Stimulated activated CD8-positive, alpha-beta memory T cell treated with anti-CD3 and anti-CD28 coated beads, Interleukin-12 subunit alpha, Interleukin-12 subunit beta, amount 100 ng/mL, for 4 hours (primary cell): ENCODE measurements at places on chromosomes 16 and 17.

GRCh38 chr16:84182104-84182503 lies 4.8 kb downstream of the TAF1C start:
- DNase-seq = no peak

DNA sequence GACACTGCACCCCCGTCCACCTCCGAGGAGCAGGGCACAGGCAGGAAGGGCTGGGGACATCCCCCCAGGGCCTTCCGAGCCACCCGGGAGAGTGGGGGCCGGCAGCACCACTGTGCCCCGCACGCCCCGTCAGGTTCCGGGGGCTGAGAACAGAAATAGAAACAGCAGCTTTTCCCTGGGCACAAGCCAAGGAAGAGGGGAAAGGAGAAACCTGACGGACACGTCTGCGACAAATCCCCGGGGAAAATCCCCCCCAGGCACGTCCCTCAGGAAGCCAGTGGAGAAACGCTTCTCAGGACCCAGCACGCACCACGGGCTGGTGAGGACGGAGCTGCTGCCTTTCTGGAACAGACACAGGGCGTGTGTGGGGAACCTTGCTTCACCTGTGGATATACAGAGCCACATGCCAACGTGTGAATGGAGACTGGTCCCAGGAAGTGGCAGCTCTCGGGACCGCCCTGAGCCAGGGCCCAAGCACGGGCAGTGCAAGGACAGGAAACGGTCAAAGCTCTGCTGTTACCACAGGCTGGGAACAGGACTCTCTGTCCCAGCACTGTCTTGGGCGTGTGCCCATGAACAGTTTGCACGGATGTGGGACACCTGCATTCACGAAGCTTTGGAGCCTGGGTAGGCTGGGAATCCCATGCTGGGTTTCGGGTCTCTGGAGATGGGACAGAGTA lies 1.2 kb upstream of the TMEM204 start:
- DNase-seq = no peak

GRCh38 chr16:80666378-80667250 lies 125.8 kb downstream of the DYNLRB2 start:
- no peak for DNase-seq

DNA sequence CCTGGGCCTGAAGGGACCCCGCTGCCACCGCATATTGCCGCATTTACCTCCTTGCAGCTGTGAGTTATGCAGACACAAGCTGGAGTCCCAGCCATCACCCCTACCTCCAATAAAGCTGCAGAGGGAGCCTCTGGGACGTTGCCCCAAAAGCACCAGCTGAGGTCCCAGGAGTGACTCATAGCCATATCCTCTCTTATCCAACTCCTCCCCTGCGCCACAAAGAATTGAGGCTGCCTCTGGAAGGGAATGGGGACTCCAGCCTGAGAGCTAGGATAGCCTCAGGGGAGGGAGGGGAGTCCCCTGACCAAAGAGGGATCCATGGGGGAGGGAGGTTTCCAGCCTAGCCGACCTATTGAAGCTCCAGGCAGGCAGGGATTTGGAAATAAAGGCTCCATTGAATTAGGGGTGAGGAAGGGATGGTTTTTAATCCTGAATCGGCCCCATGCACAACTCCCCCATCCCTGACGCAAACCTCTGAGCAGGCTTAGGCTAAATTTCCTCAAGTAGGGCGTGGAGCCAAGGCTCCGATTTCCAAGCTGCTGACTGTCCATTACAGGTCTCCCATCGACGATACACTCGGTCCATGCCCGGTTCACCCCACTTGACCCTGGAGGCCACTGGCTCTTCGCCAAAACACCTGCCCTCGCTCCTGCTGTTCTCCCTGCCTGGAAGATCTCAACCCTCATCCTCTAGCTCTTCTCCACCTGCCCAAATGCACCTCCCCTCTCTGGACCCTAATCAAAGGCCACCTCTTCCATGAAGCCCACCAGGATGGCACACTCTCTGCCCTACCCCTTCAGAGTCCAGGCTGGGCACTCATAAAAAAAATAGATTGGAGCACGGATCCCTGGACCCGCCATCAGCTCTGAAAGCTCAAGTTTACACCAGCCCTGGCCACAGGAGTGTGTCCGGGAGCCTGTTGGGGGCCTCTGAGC lies 27.5 kb downstream of the PIMREG start:
- no peak for DNase-seq

DNA sequence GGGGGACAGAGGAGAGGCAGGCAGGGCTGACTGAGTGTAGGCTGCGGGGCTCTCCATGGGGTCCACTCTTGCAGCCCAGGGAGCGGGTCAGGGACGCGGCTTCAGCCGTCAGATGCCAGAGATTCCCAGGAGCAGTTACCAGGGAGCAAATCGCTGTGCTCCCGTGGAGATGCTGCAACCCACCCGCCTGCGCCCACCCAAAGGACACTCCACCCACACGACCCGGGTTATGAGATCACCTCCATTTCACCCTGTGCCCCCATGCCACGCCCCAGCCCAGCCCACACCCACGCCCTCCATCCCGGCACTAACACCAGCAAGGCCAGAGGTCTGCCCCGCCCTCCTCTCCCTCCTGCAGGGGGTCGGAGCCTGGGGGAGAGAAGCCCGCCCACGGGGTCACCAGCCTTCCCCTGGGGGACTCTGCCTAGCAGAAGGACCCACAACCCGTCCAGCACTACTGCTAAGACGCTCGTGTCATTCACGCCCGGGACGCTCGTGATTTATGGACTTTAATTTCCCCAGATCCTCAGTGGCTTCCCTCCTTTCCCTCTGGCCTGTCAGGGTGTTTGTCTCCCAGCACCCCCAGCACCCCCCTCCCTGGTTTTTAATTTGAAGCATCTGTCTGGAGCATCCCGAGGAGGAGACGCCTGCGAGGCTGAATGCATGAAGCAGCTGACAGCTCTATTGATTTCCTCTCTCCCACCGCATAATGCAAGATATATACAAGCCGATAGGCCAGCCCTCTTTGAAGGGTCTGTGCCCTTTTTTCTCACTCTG lies 6.7 kb upstream of the RPL38 start:
- DNase-seq = no peak

- no peak for DNase-seq
Observed at GRCh38 chr17:11618861-11619566, 20.7 kb downstream of the DNAH9 start.

GRCh38 chr17:77907497-77908461 lies 50.7 kb upstream of the TNRC6C start:
- DNase-seq = no peak

DNA sequence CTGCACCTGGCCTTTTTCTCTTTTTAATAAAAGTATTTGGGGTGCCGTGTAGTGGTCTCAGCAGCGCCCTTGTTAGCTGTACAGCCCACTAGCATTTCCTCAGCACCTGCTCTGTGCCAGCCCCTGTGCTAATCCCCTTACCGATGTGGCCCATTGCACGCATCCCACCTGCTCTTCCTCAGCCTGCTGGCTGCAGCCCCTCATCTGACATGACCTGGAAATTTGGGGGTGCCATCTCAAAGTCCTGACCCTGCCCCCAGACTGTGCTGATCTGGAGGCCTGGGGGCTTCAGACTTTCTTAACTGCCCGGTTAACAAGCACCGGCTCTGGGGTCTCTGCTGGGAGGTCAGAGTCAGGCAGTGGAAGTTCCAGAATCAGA lies 10.4 kb downstream of the GPRC5C start:
- no peak for DNase-seq

- no peak for DNase-seq
Observed at GRCh38 chr16:28011971-28012445, 51.5 kb downstream of the GSG1L start.

GRCh38 chr16:30142672-30143346 lies 19.8 kb upstream of the MAPK3 start:
- no peak for DNase-seq

GRCh38 chr17:72373910-72374741 lies 253.3 kb downstream of the SOX9 start:
- no peak for DNase-seq

DNA sequence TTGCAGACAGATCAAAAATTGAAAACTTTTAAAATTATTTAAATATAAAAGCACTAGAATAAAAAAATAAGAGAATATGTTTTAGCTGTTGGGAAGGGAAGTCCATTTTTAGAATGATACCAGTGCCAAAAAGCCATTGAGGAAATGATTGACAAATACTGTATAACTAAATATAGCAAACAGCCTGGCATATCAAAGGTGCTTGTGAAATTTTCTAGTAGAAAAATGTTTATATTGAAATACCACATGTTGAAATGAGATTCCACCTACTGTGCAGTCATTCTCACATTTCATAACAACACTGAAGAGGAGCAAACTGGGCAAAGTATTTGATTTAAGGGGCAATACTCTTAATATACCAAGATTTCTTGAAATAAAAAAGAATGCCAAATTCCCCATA lies 183.5 kb downstream of the PHKB start:
- DNase-seq = no peak

DNA sequence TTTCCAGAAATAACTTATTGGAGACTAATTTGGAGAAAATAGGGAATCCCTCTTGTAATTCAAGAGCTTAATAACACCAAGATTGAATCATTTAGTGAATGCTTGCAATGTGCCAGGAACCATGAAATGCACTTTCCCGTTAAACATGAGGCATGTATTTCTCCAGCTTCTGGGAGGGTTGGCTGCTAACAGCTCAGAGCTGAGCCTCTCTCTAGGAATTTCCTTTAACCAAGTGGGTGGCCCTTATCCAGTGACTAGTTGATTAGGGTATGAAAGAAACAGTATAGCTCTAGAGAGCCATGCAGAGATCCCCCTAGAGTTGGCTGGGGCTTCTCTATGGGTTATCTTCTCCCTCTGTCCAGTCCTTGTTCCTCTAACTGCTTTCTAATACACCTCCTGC lies 356.4 kb upstream of the GOT2 start:
- no peak for DNase-seq

DNA sequence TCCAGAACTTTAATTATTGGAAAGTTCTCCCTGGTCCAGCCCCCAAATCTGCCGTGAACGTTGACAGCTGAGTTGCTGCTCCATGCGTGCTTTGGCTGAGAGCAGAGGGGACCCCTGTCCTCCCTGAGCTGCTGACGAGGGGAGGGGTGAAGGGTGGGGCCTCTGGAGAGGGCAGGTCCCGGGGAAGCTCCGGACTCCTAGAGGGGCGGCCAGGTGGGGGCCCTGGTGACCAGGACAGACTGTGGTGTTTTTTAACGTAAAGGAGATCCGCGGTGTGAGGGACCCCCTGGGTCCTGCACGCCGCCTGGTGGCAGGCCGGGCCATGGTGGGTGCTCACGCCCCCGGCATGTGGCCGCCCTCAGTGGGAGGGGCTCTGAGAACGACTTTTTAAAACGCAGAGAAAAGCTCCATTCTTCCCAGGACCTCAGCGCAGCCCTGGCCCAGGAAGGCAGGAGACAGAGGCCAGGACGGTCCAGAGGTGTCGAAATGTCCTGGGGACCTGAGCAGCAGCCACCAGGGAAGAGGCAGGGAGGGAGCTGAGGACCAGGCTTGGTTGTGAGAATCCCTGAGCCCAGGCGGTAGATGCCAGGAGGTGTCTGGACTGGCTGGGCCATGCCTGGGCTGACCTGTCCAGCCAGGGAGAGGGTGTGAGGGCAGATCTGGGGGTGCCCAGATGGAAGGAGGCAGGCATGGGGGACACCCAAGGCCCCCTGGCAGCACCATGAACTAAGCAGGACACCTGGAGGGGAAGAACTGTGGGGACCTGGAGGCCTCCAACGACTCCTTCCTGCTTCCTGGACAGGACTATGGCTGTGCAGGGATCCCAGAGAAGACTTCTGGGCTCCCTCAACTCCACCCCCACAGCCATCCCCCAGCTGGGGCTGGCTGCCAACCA lies at the start of gene MC1R:
Gene MC1R, plus strand, starts transcription at position 410 of the 895 bp plus-strand sequence. Its CDS starts 397 bp downstream, at position 807.
- no peak for DNase-seq

DNA sequence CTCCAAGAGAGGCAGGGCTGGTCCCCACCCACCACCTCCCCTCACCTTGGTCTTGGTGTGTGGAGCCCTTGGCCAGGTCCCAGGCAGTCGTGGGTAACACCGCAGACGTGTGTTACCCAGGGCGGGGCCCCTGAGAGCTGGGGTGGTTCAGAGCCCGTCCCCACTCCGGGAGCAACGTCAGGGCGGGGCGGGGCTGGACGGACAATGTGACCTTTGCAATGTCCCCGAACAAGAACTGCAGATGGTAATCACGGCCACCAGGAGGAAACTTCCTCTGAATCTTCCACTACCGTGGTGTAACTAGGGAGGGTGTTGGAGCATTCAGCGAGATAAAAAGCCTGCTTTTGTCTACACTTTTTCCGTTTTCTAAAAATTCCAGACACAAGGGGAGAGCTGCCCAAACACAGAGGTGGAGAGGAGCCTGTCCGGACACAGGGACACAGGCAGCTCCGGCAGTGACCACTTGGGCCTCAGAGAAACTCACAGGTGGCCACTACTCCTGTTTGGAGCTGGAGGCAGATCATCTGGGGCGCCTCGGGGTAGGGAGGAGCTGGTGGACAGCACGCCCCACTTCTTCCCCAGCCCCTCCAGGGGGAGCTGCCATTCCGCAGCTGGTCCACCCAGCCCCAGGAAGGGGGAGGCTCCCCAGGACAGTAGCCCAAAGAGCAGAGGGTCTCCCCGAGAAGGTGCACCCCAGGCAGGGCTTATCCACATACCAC lies 14.2 kb upstream of the SLC38A10 start:
- DNase-seq = no peak

GRCh38 chr17:46832331-46832821 lies 13.9 kb upstream of the WNT3 start:
- no peak for DNase-seq

DNA sequence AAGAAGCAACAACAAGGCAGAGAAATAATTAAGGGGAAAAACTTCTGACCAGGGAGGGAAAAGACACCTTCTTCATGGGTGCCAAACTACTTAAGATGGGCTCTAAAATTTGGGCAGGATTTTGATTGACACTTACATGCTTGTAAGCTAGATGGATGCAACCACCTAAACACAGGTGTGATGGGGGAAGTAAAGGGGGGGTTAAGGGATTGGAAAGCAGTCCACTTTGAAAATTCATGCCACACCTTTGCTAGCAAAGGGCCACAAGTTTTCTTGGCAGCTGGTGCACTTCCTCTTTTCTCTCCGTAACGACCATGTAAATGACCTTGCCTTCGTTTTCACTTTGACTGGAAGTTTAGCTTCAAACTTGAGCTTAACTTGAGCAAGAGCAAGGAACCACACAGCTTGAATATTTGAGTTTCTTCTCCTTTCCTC lies 14.3 kb upstream of the PRKAR1A start:
- no peak for DNase-seq

- no peak for DNase-seq
Observed at GRCh38 chr17:52758481-52758880, 600.0 kb upstream of the CA10 start.

- no peak for DNase-seq
Observed at GRCh38 chr17:73620414-73620813, 23.8 kb downstream of the SDK2 start.

- no peak for DNase-seq
Observed at GRCh38 chr16:21689107-21689506, 25.3 kb downstream of the OTOA start.

- DNase-seq = no peak
Observed at GRCh38 chr17:63927464-63928171, 4.5 kb downstream of the CD79B start.

GRCh38 chr16:25073854-25074253 lies 37.7 kb upstream of the LCMT1 start:
- DNase-seq = no peak

DNA sequence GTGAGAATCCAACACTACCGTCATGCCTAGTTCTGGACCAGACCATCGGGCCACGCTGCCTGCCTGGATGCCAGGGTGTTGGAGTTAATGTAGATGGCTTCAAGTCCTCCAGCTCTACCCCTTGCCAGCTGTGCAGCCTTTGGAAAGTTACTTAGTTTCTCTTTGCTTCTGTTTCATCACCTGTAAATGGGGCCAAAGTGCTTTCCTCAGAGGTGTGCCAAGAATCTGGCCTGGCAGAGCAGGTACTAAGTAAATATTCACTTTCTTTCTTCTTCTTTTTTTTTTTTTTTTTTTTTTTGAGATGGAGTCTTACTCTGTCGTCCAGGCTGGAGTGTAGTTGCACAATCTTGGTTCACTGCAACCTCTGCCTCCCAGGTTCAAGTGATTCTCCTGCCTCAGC lies 159.5 kb upstream of the RPL38 start:
- DNase-seq = no peak
